ENCODE measurements at places on chromosomes 1 and 21.

DNA sequence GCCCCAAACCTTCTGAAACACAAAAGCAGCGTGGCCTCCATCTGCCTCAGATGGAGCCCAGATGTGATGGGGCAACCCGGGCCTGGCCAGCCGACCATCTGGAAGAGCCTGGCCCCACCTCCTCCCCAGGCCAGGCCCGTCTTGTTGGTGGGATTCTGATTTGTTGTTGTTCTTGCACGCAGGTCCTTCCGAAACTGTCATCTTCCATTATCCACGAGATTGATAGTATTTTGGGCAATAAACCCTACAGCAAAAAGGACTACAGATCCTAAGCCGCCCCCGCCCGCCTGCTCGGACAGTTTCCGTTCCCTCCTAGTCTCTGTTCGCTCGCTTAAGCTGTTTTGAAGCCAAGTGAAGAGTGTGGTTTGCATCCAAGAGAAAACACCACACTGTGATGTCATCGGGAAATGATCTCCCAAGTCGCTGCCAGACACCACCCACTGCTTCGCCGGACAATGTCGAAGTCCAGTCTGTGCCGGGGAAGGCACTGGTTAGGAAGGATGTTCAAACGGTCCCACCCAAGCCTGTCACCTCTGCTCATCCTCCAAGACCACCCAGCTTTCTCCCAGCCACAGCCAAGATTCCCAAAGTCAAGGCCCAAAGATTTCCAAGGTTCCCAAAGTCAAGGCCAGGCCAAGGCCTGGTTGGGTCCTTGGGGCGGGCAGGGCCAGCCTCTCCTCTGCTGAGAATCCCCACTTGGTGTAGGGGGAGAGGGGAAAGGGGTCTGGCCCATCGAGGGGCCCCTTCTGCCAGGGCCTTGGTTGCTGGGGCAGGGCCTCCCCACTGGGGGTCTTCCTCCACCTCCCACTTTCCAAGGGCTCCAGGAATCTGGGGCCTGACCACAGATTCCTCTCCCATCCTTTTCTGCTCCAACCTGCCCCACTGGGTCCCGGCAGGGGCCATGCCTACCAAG lies 52.9 kb downstream of the KCNAB2 start:
- peak; percentile 17 for DNase-seq

GRCh38 chr1:169670836-169671235 lies 40.6 kb downstream of the SELL start:
- DNase-seq = no peak

DNA sequence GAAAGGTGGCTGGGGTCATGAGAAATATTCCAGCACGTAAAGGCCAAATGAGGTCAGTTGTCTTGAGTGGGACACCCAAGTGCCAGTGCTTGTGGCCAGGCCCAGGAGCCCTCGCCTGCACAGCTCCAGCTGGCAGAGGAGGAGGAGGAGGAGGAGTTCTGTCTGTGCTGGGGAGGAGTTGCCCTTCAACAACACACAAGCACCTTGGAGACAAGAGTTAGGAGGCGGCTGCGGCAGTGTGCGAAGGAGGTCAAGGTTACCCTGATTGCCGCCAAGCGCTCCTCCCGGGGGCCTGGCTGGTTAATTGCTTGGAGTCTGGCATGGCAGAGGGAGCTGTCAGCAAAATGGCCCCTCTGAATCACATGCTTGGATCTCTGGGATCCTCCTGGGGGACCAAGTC lies 45.1 kb downstream of the GRIK3 start:
- DNase-seq = no peak

DNA sequence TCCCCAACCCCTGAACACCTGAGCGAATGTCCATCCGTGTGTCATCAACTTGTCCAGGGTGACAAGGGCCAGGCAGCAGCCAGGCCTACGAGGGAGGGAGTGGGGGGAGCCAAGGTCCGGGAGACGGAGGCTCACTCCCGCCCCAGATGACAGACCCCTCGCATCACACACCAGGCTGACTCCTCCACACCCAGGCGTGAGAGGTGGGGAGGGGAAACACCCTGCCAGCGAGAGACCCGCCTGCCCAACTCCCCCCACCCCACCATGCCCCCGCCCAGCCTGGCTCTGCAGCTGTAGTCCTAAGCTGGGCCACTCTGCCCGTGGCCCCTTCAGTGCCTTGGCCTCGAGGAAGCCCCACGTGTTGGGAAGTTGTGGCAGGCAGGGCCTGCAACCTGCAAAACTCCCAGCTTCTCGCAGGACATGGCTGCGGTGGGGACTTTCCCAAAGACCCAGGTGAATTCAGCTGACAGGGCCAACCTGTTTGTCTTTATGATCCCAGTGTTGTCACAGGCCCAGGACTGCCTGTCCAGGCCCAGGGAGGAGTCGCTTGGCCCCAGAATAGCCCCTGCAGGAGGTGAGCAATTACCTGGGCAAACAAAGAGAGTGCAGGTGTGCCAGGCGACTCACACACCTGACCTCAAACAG lies 62.9 kb downstream of the RIPK4 start:
- DNase-seq = no peak

DNA sequence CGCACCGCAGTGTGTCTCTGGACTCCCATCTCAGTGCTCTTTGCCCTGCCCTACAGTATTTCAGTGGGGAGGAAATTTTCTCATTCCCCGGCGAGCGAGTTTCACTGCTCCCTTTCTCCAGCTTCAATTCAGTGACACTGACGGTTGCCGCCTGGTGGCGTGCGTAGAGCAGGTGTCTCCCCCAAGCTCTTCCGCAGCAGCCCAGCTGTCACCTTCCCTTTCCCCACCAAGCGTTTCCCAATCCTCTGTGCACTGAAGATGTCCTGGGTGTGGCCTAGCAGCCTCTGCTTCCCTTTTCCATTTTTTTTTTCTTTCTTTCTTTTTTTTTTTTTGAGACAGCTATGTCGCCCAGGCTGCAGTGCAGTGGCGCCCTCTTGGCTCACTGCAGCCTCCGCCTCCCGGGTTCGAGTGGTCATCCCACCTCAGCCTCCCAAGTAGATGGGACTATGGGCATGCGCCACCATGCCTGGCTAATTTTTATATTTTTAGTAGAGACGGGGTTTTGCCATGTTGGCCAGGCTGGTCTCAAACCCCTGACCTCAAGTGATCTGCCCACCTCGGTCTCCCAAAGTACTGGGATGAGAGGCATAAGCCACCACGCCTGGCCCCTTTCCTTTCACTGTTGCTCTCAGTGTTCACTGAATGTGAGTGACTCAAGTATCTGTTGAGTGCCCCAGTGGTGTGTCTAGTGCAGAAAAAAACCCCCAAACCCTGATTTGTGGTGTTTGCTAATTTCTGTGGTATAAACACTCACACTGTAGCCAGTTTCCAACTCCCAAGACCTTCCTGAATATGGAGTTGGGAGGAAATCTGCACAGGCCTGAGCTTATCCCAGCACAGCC lies 30.1 kb downstream of the TNFRSF1B start:
- no peak for DNase-seq

DNA sequence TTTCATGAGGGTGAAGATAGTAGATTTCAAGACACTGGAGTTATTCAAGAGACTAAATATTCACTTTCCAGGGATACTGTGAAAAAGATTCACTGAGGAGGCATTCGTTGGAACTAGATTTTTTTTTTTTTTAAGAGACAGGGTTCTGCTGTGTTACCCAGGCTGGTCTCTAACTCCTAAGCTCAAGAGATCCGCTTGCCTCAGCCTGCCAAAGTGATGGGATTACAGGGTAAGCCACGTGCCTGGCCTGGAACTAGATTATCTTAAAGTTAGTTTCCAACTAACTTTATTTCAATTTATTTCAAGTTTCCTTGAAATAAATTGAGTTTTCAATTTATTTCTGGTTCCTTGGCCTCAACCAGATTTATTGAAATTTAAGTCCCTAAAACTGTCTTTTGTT lies 24.3 kb upstream of the MCL1 start:
- DNase-seq = no peak

- peak; percentile 55 for DNase-seq
Measured at GRCh38 chr1:93666613-93667384, 14.8 kb downstream of the BCAR3 start.

DNA sequence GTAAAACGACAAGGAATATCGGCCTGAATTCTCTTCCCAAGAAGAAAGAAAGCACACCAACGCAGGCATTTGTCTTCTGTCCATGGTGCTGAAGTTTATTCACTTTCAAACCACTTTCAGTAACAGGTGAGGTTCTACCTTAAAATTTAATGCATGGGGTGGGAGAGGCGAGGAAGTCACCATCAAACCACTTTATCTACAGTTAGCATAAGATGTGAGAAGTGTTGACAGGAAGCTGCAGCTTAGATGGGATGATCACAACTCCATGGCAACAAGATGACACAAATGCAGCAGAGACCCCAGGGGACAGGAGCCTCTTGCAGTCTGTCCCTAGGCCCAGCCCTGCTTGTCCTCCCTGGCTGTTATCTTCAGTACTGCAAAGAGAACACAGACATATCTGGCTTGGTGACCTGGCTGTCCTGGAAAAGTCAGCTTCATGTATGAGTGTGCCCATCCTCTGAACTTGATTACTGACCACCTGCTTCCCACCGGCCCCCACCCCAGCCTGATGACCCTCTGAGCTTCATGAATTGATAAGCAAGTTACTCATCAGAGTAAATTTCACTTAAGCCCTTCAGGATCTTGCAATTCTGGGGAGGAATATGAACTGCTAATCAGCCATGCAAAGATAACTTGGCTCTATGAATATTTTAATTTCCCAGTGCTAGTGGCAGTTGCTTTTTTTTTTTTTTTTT lies 1.8 kb downstream of the NPPA start:
- DNase-seq = peak; percentile 23

DNA sequence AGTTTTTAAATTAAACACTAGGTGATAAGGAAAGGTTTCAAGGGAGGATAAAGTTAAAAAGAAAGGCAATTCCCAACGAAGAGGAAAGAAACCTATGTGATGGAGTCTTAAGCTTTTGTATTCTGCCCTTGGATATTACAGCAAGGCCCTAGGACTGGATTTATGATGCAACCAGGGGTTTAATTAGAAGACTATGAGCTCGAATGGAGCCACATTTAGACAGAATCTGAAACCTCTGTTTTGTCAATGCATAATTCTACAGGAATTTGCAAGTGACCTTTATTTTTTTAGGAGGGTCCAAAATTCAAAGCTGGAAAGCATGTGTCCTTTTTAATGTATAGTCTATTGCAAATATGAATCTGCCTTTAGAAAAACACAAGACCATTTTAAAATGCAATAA lies 37.9 kb downstream of the TGFB2 start:
- DNase-seq = peak; percentile 41

DNA sequence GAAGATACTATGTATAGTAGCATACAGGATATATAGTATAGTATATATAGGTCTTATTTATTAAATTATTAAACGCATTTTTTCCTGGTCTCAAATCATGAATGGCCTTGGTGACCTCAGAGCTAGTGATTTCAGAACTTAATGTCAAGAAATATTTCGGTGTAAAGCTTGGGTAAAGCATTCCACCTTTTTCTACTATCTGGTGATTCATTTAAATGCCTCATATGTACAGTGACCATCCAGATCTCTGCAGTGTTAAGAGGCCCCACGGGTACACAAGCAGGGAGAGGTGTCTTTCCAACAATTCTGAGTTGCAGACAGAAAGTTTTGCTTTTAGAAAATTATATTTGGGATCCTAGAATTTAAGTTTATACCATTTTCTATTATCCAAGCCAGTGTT lies 626.5 kb downstream of the PTPRC start:
- no peak for DNase-seq

- DNase-seq = no peak
Measured at GRCh38 chr1:94111879-94112278, 9.1 kb downstream of the ABCA4 start.

DNA sequence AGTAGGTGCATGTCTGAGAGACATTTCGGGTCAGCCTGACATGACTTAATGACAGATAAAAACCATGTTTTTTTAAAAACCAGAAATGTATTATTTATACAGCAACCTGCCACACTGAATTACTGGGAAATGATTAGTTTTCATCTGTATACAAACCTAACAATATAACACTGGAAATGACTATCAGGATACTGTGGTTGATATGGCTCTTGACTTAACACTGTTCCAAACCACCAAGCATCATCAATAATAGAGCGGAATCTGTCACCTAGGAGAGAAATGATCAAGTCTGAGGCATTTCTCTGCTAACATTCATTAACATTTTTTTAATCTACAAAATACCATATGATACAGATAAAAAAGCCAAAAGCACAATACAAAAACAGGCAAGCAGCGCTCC lies 41.7 kb upstream of the PSMG1 start:
- DNase-seq = no peak

DNA sequence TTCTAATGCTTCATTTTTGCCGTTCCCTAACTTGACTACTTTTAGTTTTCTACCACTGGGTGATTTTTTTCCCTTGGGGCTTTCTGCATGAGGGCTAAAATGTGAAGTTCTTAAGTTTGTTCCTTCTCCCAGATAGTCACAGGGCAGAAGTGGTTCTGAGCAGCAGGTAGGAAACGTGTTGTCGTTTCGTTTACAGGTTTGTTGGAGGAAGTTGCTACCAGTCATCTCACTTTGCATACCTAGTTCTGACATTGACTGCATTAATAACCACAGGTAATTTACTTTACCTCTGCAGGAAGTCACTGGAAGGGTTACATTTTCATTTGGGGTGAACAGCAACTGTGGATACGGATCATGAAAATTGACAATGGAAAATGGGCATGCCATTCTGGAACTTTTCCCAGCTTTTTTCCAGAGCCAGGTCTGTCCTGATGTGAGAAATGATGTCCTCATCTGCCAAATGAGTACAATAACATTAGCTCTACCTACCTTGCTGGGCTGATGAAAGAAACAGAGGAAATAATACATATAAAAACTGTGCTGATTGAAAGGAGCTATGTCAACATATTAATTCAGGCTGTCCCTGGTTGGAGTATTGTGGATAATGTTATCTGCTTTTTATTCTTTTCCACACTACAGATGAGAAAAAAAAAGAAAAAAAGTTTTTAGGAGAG lies 94.2 kb downstream of the DISC1 start:
- DNase-seq = no peak
